ENCODE measurements at places on chromosomes 5 and 9.

DNA sequence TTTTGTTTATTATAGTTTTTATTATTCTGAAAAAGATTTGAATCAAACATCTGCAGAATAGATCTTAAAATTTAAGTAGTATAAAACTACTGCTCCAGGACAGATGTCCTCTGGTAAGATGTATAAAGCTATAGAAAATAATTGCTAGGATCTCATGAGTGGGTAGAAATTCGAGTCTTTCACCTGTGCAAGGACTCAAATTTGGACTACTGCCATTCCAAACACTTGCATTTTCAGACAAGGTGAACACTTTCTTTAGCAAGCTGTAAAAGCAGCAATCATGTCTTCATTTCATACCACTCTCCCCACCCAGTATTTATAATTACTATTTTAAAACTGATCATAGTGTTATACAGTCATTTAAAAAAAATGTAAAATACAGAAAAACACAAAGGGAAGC is 20.7 kb downstream of the SKP2 start:
- no peak for DNase-seq

DNA sequence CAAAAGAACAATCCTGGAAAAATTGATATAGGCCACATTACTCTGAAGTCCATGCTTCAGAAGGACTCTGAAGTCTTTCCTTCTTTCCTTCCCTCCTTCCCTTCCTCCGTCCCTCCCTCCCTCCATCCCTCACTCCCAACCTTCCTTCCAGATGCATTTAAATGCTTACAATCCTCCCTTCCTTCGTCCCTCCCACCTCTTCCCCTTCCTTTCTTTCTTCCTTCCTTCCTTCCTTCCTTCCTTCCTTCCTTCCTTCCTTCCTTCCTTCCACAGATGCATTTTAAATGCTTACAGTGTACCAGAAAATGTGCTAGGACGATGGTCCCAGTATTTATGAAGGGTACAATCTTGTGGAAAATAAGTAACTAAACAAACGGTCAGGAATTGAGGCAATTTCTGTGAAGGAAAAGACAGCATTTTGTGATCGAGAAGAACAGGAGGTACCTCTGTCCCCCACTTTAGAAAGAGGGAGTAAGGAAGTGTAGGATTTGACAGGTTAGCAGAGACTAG is 181.3 kb upstream of the TUT7 start:
- DNase-seq = peak; percentile 99

DNA sequence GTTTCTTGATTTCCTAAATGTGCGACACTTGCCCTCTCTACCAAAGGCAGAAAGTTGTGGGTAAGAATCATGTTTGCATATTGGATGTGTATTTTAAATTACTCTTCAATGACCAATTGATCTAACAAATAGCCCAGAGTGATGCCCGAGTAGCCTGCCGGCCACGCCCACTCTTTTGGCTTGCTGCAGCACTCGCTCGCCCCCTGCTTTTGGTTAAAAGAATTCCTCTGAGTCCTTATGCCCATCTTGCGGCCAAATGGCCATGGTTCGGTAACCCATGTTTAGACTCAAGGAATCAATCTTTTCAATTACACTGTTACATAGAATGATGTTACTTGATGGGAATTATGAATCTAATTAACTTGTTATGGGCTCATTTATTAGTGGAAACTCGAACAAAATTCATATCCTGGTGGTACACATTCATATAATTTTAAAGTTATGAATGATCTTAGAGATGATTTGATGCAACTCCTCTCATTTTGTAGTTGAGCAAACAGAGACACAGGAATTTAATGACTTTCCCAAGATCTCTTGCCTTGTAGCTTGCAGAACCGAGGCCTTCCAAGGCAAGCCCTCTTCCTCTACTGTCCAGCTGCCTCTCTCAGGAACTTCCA is 36.5 kb downstream of the PPIC start:
- no peak for DNase-seq

GRCh38 chr9:68446836-68447235 is 90.4 kb downstream of the PGM5 start:
- no peak for DNase-seq

DNA sequence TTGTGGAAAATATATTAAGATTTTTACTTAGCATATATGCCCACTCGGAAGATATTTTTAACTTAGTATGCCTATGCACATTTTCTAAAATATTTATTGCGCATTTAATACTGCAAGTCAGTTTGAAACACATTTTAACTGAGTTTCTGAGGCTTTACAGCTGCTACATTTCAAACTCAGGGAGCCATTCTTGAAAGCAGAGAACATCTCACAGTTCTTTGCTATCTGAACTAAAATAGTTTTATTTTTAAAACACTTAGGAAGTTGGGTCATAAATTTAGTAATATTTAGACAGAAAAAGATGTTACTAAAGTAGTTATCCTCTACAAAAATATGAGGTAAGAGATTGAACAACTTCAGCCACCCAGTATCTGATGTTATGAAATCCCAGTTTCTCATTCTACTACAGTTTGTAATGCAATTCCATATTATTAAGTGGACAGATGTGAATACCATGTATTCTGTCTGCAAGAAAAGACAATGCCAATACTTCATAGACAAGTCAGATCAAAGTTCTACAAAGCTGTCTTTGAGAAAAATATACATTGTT is 409.9 kb upstream of the EDIL3 start:
- no peak for DNase-seq

DNA sequence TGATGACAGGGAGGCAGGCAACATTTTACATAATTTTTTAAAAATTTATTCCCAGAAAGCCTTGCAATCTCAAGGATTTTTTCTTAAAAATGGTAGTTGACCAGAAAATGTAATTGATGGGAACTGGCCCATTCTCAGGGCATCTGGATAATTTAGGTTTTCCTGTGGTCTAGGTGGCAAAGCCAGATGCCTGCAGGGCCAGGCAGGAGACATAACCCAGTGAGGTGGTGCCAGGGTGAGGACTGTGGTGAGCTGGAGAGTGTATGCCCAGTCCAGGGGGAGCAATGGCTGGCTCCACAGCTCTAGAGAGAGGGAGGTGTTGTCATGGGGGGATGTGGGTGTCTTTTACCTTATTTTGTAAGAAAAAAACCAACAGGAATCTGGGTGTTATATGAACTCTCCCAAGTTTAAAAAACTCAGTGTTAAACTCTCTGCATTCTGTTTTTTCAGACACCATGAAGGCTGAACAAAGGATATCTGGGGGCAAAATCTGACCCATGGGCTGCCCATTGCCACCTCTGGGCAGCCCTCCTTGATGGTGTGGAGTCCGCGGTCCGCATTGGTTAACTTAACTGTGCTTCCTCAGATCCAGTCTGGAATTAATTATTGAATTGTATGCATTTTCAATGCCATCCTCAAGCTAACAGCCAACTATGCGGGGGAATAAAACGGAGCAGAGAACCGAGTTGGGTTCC is 43.9 kb downstream of the BOD1 start:
- DNase-seq = no peak

DNA sequence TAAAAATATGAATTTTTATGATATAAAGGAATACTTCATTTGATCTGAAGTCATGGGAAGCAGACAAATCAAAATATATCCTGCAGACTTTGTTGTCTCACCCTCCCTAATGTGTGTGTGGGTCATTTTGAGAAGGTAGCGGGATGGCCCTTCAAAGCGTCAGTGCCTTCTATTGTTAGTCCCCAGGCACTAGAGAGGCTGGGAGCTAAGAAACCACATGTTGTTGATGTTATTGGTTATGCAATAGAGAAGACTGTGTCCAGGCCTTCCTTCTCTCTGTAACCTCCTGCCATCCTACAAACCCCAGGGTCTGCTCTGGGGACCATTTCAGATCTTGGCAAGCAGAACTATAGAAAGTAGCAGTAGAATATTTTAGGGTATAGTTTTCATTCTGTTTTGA is 94.7 kb downstream of the NLN start:
- DNase-seq = no peak

DNA sequence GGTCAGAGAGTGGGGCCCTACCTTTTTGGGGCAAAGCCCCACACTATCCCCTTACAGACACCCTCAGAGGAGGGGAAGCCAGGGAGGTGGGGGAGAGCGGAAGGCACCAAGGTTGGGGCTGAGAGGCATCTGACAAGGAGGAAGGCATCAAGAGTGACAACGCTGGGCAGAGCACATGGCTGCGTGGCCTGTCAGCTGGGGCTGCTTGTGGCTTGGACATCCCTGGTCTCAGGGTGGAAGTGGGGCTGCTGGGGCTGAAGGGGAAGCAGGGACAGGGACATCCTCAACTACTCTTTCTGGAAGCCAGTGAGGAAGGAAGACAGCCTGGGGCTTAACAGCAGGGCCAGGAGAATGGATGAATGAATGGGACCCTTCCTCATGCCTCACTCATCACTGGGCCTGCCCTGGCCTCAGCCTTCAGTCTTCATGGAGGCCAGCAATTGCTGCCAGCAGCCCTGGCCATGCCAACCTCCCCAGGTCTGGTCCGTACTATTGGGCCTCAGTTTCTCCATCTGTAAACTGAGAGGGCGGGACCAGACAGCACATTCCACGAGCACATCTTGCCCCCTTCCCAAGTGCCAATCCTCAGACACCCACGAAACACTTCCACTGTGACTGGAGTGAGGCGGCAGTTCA is 993 bp upstream of the RALGDS start:
- no peak for DNase-seq

DNA sequence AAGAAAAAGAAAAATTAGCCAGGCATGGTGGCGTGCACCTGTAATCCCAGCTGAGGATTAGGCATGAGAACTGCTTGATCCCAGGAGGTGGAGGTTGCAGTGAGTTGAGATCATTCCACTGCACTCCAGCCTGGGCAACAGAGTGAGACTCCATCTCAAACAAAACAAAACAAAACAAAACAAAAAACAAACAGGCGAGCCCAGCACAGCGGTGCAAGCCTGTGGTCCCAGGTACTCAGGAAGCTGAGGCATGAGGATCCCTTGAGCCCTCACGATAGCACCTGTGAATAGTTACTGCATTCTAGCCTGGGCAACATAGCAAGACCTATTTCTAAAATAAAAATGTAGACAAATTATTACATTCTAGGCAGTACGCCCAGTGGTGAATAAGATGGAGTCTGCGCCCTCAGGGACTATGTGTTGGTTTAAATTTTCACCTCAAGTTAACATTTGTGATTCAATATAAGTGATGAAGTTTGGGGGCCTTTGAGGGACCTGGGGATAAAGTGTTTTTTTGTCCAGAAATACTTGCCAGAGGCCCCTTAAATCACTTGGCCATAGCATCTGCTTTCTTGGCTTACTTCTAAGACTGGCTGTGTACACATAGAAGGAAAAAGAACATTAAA is 3.4 kb upstream of the GAPVD1 start:
- no peak for DNase-seq

DNA sequence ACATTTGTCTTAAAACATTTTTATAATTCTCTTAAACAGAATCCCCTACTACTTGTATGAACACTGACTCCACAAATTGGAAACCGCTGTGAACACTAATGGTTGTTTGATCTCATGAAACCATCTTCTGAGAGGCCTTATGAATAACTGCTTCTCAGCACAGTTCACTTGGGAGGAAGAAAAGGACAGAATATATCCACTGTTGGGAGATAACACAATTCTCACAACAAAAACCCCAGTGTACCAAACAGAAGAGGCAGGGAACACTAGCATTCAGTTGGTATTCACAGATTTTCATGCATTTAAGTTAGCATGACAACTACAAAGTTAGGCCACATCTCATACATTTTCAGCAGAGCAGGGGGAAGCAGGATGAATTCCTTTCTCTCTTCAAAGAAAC is 89.0 kb upstream of the SELENOP start:
- no peak for DNase-seq

GRCh38 chr9:129909851-129910250 is 74.6 kb downstream of the USP20 start:
- no peak for DNase-seq

DNA sequence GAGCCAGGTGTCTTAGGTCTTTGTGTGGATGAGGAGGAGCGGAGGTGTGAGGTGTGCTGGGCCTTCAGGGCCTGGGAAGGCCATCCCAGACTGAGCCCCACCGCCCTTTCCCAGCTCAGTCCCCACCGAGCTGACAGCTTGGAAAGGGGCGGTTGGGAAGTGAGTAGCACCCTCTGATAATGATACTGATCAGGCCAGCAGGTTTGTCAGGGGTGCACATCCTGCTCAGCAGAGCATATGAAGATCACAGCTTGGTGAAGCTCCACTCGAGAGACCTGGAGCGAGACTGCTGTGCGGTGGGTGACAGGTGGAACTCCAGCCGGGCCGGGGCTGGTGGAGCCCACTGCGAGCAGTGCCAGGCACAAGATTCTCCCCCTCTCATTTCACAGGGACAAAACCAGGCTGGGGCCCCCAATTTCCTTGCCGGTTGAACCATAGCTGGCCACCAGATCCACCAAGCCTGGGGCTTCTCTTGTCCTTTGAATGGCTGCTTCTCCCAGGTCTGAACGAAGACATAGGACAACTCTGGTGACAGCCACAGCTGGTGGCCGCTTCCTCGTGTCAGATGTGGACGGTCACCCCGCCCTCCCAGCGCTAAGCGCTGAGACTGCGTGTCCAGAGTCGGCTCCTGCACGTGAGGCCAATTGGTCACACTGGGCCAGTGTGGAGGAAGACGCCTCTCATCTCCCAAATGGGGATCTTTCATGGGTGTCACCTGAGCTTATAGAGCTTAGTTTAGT is 8.3 kb downstream of the QRFP start:
- no peak for DNase-seq

DNA sequence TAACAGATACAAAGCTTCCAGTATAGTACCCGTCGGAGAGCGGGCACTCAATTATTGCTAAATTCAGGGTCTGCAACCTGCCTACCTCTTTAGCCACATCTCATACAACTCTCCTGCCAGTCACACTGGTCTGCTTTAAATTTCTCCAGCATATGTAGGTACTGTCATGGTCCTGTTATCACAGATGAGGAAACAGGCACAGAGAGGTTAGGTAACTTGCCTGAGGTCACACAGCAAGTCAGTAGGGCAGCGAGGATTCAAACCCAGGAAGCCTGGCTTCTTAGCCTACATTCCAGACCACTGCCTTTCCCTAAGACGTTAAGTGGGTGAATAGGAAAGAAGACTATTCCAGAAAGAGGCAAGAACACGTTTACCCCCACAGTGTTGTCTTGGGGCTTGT is 186.0 kb upstream of the NFIB start:
- no peak for DNase-seq

DNA sequence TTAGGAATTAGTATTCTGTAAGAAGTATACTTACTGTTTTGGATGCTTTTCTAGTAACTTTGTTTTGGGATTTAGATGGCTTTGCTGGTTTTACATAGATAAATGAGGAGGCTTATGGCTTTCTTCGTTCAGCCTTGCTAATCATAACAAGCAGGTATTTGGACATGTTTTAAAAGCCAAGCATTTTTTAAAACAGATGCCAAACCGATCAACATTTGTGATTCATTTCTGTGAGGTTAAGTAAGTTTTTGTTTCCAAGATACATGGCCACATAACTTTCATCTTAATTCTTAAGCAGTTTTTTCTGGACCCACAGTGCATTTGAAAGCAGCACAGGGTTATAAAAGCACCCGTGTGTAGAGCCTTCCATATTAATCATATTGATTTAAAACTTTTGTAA is 21.7 kb downstream of the TARS1 start:
- DNase-seq = no peak

- DNase-seq = no peak
Measured at GRCh38 chr9:2628919-2629318, 7.3 kb downstream of the VLDLR start.

- no peak for DNase-seq
Measured at GRCh38 chr9:35718721-35719511, 13.1 kb downstream of the TLN1 start.

Measured in SK-N-MC (cell line).